ENCODE measurements at places on chromosomes 4 and X.

DNA sequence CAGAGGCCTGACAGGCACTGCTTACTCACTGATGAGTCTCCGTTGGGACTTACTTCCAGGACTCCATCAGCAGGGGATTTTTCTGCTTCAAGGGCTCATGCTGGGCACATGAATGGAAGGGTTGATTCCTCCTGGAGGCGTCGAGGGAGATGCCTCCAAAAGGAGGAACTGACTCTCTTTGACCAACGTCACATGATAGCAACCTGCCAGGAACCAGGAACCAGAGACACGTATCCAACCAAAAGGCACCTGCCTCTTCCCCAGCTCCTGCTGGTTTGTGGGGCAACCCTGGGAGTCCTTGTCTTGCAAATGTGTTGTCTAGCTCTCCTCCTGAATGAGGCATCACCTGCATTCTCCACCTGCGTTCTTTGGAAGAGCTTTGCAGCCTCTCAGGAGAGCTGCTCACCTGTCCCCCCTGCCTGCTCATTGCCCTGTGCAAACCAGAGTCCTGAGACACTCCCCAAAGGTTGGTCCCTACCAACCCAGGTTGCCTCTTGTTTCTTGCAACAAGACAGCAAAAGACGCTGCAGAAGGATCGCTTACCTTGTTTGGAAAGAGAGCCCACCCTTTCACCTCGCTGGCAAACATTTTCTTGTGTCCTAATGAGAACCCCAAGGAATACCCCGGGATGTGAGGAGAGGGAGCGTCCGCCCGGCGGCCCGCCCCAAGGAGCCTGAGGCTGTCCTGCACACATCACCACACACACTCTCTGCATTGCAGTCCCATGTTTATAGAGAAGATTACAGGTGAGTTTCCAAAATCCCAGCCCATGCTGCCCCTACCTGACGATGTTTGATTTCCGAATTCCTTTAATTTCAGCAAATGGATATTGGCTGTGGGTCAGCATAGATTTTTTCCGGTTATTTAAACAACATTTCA is 30.5 kb upstream of the SHOX start:
- DNase-seq: no peak

GRCh38 chrX:30525732-30526131 is 51.8 kb downstream of the TASL start:
- DNase-seq: no peak

DNA sequence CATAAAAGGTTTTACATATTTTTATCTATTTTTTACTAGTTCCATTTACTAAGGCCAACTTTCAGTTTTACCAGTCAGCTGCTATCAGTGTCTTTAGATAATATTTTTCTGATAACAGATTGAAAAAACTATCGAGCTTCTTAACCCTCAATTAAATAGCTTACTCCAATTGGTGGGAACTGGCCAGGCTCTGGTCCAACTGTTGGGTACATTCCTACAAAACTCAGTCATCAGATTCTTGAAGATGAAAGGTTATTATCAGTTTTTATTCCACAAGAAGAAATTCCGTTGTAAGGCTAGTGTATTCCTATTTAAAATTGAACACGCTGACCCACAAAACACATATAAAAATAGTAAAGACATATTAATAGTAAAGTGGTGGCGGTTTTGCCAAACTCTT is 346.2 kb downstream of the MAPK10 start:
- DNase-seq: no peak

GRCh38 chrX:73913580-73913979 is 350.6 kb downstream of the CHIC1 start:
- no peak for DNase-seq

GRCh38 chr4:176769514-176769913 is 23.2 kb downstream of the VEGFC start:
- no peak for DNase-seq

- DNase-seq: no peak
These were observed 12.5 kb downstream of the MORC4 start for GRCh38 chrX:106987488-106987887.

DNA sequence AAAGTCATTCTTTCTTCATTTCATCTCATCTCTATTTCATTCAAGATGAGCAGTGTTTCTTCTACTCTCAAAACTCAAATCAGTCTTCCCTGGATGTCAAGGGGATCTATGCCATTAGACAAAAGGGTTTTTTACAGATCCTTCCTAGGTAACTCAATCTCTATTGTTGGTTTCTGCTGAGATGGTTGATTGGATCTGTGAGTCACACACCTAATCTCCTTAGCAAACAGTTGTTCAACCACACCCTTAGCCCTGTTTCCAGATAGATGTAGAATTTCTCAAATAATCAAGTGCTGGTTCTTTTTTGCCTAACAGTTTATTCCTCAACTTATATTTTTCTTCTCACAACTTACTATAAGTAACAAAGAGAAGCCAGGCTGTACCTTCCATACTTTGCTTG is 200.5 kb downstream of the KDR start:
- no peak for DNase-seq

DNA sequence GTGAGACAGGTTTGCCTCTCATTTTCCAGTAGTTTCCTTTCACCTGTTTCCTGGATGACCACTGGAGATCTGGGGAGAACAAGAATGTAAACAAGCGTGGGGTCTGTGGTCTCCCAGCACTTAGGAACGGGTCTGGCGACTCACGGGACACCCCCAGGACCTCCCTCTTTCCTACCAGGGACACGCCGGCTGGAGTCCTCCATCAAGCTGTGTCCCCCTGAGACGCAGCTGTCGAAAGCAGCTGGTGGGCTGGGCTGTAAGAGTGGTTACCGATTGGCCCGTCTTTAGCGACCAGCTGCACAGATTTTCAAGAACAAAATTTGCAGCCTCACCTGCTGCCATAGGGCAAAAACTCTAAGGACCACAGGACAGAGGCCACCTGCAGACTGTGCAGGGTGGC is 11.9 kb downstream of the LRPAP1 start:
- DNase-seq: no peak
